ENCODE measurements at places on chromosomes 1 and 21.

GRCh38 chr1:4652631-4653327, 1.6 kb upstream of the AJAP1 start:
- DNase-seq: no peak

- DNase-seq: no peak
These were observed 9.4 kb upstream of the SESN2 start for GRCh38 chr1:28249866-28250295.

DNA sequence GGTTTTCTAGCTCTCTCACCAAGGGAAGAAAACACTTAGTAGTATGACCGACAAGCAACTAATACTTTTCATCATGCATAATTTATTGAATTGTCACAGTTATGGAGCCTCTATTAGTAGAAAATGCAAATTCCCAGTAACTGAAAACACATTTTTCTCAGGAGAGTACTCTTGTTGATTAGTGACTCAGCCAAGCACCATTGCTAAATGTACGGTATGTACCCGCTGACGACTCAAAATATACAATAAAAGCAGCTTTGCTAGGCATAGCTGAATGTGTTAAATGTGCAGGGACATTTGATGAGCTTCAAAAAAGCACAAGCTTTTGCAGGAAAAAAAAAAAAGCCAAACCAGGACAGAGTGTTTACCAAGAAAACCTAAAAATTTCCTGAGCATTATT, 63.9 kb downstream of the WDR64 start:
- DNase-seq: no peak

DNA sequence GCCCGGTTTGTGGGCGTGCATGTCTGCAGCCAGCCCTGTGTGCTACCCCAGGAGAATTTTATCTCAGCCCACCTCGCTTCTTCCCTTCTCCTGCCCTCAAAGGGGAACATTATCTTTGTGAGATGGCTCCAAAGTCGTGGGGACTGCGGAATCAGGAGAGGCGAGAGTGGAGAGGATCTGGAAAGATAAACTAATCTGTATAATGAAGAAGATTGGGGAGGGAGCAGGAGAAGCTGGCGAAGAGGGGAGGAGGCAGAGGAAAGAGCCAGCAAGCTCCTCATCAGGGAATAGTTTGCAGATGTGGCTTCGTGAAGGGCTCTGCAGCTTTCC, 310.3 kb downstream of the MATN1 start:
- DNase-seq: no peak

DNA sequence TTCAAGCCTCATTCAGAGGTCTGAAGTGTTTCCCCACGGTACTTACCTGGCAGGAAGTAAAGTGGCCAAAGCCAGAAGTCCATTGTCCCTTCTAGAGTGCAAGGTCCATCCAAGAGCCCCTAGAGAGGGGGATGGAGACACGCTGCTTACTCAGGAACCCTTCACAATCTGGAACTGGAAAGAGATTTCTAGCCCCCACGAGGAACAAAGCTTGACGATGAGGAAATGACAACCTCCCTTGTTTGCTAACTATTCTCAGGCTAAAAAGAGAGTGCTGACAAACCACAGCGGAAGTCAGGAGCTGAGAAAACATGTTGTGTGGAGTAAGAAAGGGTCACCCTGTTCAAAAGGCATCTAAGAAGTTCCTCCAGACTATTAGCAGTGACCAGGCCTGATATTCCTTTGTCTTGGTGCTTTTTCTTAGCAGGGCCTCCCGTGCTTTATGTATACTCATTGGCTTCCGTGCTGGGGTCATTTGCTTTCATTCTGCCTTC, at the start of gene FCMR:
TSS of gene FCMR (minus strand) at position 170 of the 494 bp plus-strand sequence. CDS start at position 83, 87 bp downstream.
- no peak for DNase-seq

GRCh38 chr1:89339039-89339438, 24.8 kb upstream of the GBP6 start:
- DNase-seq: no peak

GRCh38 chr1:156359973-156360372, 9.0 kb upstream of the RHBG start:
- no peak for DNase-seq

DNA sequence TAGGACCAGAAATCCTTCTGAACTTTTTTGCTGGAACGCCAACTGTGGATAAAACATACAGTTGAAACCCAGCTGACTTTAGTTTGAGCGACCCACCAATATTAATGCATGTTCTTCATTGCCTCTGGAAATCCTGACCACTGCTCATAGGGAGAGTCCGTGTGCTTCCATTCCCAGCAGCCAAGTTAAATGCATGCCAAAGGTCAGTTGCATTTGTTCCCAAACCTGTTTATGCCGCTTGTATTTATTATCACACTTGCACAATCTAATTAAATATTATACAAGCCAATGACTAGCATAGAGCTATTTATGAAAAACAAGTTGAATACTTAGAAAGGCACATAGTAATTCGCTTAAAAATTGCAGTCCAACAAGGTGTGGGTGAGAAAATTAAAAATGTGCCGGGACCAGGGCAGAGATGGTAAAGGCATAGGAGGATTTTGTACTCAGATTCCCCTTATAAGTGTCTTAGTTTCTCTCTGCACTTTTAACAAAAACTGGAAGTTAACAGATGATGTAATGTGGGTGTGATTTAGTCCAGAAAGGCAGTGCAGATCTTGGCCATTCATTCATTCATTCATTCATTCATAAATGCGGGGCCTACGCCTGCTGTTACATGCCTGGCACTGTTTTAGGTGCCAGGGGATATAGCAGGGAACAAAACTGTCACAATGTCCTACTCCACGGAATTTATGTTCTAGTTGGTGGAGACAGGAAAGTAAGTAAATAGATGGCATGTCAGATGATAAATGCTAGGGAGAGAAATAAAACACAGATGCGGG, 99.7 kb downstream of the PRDM2 start:
- no peak for DNase-seq
